Motor neuron (in vitro differentiated cells): ENCODE measurements at places on chromosomes 5 and 9. TPM values are rescaled to one million over a fixed set of nuclear protein-coding genes. Genes with fewer than 3 reads are reported as not detected.

The ASPN gene
- total RNA-seq = 25.0 and 30.8 TPM in 2 replicates

The PIP5K1B gene
- 0.46 and 0.92 TPM in 2 replicates for total RNA-seq

The MSX2 gene
- 0.11 and 0.25 TPM in 2 replicates for total RNA-seq

DNA sequence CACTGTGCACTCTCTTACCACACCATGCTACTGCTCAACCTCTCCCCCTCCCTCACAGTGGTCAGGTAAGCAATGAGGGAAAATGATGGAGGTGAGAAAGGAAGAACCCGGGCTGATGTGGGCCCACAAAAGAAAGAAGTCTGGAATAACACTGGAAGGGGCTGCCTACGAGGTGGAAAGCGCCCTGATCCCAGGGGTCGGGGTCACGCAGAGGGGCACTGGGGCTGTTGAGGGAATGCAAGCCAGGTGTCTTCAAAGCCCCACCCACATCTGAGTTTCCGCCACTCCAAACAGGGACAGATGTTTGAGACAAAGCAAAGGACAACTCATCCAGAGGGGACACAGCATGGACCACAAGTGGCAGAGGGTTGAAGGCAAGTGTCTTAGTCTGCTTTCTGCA lies 4.2 kb downstream of the TNIP1 start:
- ATAC-seq = no peak

The GFI1B gene
- total RNA-seq = 0.09 and 0.41 TPM in 2 replicates
